Body of pancreas (tissue), 4 donors: ENCODE measurements at places on chromosomes 4 and X.

GRCh38 chr4:175412746-175413145 lies 399.3 kb downstream of the GPM6A start:
- DNase-seq, result no peak

GRCh38 chrX:292900-293897 lies 12.0 kb downstream of the PLCXD1 start:
- DNase-seq, result no peak

- DNase-seq, result peak; percentile 7
Measured at GRCh38 chrX:56764975-56765791, 36.1 kb downstream of the NBDY start.

DNA sequence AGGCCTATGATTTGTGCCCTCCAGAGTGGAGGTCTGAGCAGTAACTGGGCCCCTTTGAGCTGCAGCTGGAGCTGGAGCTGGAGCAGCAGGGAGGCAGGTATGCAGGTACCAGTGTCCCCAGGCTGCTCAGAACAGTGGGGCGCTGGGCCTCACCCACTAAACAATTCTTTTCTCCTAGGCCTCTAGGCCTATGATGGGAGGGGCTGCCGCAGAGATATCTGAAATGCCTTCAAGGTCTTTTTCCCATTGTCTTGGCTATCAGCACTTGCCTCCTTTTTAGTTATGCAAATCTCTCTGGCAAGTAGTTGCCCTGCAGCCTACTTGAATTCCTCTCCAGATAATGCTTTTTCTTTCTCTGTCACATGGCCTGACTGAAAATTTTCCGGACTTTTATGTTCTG lies 79.7 kb upstream of the OTUD4 start:
- DNase-seq, result no peak

DNA sequence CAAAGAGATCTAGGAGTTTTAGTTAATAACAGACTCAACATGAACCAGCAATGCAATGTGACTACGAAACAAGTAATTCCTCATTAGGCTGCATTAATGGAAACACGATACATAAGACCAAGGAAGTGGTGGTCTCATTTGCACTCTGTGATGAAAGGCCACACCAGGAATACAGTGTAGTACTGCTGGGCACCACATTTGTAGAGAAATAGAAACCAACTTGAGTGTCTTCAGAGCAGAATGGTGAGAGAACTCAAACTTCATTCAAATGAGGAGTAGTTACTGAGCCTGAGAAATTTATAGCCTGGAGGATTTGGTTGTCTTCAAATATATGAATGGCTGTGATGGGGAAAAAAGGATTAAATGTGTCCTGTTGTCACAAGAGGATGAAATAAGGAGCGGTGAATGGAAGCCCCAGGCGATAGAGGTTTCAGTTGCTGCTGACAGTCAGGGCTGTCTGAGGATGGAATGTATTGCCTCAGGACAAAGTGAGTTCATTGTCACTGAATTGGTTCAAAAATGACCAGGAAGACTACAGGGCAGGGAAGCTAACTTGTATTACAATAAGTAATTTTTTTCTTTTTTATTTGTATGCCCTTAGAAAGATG lies 50.9 kb downstream of the NFKB1 start:
- DNase-seq, result no peak

DNA sequence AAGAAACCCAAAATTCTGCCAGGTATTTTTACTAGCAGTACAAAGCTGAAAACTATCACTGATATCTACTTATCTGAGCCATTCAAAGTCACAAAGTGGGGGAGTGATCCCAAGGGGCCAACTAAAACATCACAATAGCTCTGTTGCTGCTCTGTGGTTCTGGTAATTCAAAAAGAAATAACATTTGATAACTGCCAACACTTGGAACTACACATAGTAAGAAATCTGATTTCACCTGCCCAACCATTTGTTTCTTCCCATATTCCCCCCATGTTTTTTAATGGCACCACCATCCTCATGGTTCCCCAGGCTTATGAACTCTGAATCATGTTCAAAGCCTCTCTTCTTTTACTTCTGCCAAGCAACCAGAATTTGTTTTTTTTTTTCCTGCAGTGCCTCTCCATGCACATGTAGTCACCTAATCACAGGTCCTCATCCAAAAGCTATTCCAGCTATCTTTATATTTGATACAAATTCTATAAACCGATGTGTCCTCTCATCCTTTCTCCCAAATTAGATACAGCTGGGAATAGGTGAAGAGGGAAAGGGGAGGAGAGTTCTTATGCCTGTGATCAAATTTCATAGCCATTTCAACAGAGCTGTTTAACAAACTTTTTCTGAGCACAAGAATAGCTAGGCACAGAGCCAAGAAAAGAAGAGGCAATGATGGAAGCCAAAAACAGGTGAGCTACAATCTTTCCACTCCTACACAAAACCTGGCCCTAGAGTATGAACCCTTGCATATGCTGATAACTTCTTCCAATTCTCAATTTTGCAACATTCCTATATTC lies 7.7 kb downstream of the AMMECR1 start:
- DNase-seq, result no peak

DNA sequence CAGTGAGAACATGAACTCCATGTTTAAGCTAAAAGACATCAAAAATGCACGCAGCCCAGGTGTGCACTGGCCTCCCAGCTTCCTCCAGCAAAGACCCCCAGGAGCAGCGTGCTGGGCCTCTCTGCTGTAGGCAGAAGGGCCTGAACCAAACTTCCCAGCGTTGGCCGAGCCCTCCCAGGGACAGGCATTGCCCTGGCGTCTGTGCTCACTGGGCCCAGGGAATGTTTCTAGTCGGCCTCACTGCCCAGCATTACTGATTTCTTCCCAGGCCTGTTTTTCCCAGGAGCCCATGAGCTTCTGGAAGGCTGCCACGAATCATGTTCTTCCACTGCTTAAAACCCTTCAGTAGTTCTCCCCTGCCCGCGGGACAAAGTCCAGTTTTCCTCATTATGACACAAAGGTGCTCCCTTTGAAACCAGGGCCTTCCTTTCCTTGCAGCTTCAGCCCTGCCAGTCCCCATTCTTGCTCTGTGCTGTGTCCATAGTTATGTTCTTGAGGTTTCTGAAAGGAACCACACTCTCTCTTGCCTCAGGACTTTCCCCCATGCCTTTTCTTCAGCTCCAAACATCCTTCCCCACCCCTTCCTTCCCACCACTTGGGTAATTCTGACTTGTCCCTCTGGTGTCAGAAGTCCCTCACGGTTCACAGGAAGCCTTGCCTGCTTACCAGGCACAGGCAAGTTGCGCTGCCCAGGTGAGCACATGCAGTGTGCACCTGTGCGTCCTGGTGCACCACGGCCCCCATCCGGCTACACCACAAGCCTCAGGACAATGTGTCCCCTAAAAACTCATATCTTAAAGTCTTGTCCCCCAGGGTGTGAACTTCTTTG lies 93.4 kb upstream of the ENPP6 start:
- DNase-seq, result peak; percentile 89

GRCh38 chr4:17024425-17024824 lies 126.0 kb upstream of the LDB2 start:
- DNase-seq, result no peak

- no peak for DNase-seq
Measured at GRCh38 chr4:149988087-149988410, 90.2 kb upstream of the DCLK2 start.

DNA sequence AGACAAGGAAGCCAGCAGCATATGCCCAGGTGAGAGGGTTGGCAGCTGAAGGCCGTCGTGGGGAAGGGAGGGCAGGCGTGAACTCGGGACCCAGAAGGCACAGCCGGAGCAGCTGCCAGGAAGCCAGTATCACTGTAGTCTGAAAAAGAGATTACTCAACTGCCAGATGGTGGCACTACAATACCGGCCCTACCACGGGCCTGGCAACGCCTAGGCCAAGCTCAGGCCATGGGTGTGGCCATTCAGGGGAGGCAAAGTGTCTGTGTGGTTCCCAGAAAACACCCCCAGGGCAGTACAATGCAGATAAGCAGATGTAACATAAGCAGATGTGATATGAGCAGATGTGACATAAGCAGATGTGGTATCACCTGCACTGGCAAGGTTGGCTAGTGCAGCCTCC lies 236.0 kb downstream of the AFAP1 start:
- DNase-seq, result no peak

DNA sequence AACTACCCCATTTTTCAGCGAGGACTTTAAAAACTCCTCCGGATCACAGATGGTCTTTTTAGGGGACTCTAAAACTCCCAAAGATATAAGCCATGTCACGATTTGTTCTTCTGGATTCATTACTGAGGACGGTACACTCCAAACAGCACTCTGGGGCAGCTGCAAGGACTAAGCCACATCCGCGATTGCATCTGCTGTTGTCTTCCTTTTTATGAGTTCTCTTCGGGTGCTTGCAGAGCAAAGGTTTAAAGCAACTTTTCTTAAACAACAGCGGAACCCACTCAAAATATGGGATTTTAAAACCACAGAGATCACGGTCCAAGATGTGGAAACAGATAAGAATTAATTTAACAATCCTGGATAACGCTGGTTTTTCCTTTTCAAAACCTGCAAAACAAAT lies at the start of gene ARHGEF6:
Gene ARHGEF6, minus strand, starts transcription at position 170 of the 400 bp plus-strand sequence. Its CDS starts 50 bp downstream, at position 120.
- DNase-seq, result no peak

- DNase-seq, result no peak
Measured at GRCh38 chrX:153884136-153884535, 1.8 kb downstream of the L1CAM start.

- no peak for DNase-seq
Measured at GRCh38 chr4:907691-908425, 24.3 kb downstream of the GAK start.

DNA sequence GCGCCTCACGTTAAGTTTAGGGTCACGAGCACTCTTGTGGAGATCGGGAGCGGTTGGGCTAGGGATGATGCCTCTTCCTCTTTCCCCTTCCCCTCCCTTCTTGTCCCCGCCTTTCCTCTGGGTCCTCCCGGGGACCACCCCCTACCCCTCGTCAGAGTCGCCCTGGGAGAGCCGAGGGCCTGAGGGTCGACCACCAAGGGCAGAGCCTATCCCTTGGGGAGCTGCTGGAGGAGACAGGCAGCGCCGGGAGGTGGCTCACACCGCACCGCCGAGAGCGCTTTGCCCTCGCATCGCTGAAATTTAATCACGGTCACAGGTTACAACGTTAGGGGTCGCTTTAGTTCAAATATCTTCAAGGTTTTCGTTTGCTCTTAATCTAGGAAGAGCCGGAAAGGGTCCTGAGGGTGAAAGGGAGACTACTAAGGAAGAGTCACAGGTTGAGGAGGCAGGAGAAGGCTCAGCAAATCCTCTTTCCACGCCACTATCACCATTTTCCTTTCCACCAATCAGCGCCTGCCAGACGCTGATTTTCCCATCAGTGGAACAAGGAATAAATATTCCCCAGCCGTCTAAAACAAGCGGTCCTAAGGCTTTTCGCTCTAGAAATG lies 528 bp upstream of the SNCA start:
- DNase-seq, result peak; percentile 13

GRCh38 chrX:125132274-125132673 lies 187.4 kb upstream of the TEX13C start:
- DNase-seq, result no peak

DNA sequence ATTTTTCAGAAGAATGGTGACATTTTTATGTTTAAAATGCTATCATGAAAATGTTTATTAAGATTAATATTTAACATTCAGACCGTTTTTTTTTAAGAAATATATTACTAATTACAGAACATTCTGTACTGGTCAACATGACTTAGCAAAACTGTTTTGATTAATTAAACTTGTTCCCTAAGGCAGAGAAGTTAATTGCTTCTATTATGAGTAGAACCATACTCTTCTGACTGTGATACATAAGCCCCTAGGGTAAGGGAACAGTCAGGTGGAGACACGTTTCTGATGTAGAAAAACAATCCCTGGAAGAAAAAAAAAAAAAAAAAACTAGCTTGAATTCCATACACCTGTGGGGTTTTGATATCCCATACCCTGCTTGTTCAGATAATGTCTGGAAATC lies 97.4 kb downstream of the GPM6A start:
- no peak for DNase-seq

DNA sequence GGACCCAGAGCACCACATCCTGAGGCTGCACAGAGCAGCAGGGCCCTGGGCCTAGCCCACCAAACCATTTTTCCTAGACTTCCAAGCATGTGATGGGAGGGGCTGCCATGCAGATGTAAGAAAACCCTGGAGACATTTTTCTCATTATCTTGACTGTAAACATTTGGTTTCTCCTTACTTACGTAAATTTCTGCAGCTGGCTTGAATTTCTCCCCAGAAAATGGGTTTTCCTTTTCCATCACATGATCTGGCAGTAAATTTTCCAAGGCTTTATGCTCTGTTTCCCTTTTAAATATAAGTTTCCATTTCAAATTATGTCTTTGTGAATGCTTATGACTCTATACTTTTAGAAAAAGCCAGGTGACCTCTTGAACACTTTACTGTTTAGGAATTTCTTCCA lies 945.9 kb upstream of the NDST4 start:
- DNase-seq, result no peak

GRCh38 chrX:16023790-16024734 lies 99.3 kb upstream of the GRPR start:
- DNase-seq, result no peak

GRCh38 chr4:108072300-108072699 lies 82.6 kb downstream of the HADH start:
- DNase-seq, result no peak

DNA sequence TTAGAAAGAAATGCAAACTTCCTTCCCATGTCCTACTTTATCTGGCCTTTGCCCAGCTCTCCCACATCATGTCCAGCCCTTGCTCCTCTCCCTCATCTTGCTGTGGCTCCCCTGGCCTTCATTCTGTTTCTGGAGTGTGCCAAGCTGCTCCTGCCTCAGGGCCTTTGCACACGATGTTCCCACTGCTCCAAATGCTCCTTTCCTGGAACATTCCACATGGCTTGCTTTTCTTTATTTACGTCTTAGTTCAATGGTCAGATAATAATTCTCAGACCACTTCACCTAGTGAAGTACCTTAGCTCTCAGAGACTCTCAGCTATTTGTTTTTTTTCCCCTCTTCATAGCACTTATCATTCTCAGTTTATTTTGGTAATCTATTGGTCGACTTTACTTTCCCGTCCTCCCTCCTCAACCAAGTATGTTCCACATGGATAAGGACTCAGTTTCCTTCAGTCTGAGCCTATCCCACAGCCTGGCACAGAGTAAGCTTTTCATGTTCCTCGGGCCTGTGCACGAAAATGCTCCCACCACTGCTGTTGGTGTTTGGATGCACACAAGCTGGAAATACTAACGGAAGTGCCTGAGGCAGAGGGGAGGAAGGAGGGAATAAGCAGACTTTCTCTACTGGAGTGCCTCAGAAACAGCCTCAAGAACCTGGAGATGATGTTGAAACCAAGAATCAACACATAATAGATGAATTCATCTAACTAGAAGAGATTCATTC lies 23.4 kb upstream of the MAP9 start:
- no peak for DNase-seq

- DNase-seq, result no peak
Measured at GRCh38 chr4:38896940-38897339, 29.3 kb downstream of the FAM114A1 start.
